ENCODE measurements at places on chromosomes 7 and 10.

GRCh38 chr10:30294476-30295240 lies 54.4 kb downstream of the MTPAP start:
- no peak for DNase-seq

- DNase-seq: no peak
Observed at GRCh38 chr7:136293841-136294391, 316.8 kb upstream of the MTPN start.

- DNase-seq: no peak
Observed at GRCh38 chr7:57308631-57309408, 141.2 kb upstream of the ZNF716 start.

DNA sequence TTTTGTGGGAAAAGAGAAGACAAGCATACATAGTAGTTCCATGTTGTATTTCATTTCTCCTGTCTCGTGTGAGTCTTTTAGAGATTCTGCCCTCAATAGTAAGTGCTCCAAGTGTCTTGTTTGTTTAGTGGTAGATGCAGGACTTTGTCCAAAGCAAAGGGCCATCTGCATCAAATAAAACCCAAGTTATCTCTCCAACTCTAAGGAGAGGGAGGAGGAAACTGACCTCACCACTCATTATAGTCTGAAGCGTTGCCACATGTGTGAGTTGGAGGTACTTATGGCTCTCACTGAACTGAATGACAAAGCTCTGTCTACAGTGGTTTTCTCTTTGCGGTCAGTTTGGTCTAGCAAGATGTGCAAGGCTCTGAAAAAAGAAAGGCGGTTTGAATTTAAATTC lies 272.6 kb downstream of the DOCK4 start:
- no peak for DNase-seq

- DNase-seq: no peak
Observed at GRCh38 chr7:117283371-117283770, 39.5 kb downstream of the WNT2 start.

DNA sequence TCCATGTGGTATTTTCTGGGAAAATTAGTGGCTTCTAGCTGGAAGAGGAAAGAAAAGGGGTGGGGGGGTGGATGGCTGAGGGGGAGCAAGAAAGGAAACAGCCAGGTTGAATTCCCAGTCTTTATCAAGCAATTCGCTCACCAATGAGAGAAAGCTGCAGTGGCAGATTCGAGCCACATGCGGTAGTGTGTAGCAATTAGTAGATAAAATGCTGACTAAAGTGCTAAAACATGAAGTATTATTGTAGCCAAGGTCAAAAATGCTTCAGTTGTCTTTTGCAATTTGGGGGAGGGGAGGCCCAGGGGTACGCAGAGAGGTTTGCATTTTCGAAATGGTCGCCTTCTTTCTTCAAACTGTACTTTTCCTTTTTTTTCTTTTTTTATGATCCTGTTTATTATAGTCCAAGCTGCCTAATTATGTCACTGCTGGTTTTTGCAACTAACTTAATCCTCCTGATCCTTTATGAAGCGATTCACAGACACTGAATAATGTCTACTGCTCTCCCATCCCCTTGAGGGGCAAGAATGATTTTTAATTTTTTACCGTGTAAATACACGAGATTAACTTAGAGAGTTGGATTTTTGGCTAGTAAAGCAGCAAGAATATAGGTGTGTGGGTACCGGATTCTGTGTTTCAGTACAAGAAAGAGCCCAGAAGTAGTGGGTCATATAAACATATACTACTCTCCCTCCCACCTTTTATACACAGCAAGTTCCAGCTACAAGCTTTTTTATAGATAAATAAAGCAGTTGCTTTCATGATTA lies 3.6 kb upstream of the ARID5B start:
- DNase-seq: no peak

- no peak for DNase-seq
Observed at GRCh38 chr10:34113504-34114225, 701.4 kb downstream of the PARD3 start.

DNA sequence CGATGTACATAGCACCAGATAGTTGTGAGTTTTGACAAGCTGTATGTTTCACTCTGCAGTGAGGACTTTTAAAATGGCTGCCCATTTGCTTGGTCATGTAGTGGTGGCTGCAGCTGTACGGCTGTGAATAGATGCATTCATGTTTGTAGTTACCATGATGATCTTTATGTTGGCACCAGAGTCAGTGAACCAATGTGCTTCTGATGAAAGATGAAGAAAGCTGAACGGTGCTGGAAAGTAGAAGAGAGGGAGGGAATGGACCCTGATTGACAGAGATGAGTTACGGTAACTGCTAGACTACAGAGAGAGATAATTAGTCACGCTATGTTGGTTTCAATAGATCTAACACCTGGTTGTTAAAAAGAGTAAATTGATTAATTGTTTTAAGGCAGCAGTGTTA lies 256.8 kb downstream of the CELF2 start:
- DNase-seq: no peak

- DNase-seq: no peak
Observed at GRCh38 chr10:29266641-29267040, 22.2 kb upstream of the LYZL1 start.

GRCh38 chr7:45259966-45260646 lies 102.5 kb downstream of the RAMP3 start:
- DNase-seq: peak; percentile 46

- no peak for DNase-seq
Observed at GRCh38 chr7:3280445-3280844, 20.6 kb upstream of the SDK1 start.

- no peak for DNase-seq
Observed at GRCh38 chr7:75048435-75049379, 24.9 kb downstream of the RCC1L start.

All from activated naive CD4-positive, alpha-beta T cell (primary cell).